ENCODE measurements at places on chromosomes 6 and 20.

- no peak for DNase-seq
Observed at GRCh38 chr20:19025430-19026120, 186.9 kb upstream of the SLC24A3 start.

GRCh38 chr6:74117113-74117512 lies 421.1 kb downstream of the CD109 start:
- no peak for DNase-seq

GRCh38 chr6:17450832-17451231 lies 57.4 kb downstream of the CAP2 start:
- no peak for DNase-seq

- DNase-seq: no peak
Observed at GRCh38 chr6:39037082-39037508, 11.5 kb upstream of the GLP1R start.

DNA sequence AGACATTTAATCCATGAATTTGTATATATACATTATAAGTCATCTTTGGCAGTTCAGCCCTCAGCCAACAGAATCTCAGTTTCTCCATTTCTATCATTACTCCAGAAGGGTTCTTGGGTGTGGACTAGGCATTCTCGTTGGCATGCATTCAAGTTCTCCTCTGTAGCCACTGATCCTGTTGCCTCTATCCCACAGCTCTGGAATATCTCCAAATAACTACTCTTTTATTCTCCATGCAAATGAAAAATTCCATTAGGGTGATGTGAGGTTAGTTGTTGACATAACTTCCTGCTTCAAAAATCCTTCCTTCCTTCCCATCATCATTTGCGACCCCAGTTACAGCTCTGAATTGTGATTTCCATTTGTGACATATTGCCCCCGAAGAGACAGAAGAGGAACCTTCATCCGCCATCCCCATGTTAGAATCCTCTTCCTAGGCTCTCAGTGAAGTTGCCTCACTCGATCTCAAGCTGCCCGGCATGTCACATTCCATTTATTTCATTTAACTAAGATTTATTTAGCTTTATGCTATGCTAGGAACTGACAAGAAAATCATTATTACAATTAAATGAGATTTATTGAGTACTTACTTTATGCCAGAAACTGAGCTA lies 93.7 kb upstream of the EDN1 start:
- DNase-seq: peak; percentile 84

- peak; percentile 85 for DNase-seq
Observed at GRCh38 chr6:135537741-135538301, 40.3 kb upstream of the AHI1 start.

GRCh38 chr20:62507323-62507722 lies 31.5 kb upstream of the GATA5 start:
- DNase-seq: no peak

DNA sequence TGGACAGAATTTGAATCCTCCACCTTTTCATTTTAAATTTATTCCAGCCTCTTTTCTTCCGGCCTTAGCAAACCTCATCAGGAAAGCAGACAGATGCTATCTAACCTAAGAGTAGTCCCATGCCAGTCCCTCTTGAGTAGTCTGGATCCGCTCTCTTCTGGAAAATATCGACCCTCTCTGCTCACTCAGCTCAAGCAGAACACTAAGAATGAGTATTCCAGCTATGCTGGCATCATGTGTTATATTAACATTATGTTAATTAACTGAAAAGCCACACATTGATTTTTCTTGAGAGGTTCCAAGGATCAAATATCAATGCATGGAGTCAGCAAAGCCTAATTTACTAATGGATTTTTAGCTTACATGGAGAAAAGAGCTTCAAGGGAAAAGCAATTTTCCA lies 161.4 kb downstream of the ID4 start:
- no peak for DNase-seq

GRCh38 chr20:19000078-19000477 lies 186.5 kb downstream of the SCP2D1 start:
- DNase-seq: no peak

DNA sequence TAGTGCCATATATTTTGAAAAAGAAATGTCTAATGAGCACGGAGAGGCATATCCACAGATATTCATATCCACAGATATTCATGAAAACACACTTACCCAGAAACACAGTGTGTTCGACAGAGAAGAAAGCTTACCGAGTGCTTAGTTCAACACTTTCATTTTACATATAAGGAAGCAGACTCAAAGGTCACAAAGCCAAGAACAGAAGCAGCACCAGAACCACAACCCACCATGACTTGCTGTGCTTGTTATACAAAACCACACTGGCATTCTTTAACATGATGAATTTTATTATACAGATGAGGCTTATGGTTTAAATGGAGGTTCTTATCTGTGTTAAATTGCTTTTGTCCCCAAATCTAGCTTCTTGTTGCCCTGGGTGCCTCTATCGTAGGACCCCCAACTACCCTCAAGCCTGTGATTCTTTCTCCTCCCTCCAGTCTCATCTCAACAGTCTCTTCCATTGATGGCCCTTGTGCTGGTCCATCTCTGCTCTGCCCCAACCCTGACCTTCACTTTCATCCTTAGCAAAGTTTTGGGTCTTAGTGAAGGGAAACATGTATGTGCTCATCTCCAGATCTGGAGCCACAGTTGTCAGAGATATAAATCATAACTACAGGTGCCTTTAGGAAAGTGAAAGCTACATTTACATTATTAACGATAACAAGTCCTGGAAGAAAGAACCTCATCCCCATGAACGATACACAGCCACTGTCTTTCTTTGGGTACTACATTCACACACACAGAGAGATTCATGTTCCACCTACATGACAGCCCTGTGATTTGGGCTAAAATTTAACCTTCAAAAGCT lies 40.0 kb downstream of the SF3B5 start:
- DNase-seq: no peak

- DNase-seq: no peak
Observed at GRCh38 chr20:58718729-58719128, 26.1 kb downstream of the NPEPL1 start.

GRCh38 chr20:59217794-59218280 lies 54.2 kb downstream of the ZNF831 start:
- DNase-seq: no peak

GRCh38 chr6:169890901-169891300 lies 139.5 kb downstream of the ERMARD start:
- DNase-seq: no peak

DNA sequence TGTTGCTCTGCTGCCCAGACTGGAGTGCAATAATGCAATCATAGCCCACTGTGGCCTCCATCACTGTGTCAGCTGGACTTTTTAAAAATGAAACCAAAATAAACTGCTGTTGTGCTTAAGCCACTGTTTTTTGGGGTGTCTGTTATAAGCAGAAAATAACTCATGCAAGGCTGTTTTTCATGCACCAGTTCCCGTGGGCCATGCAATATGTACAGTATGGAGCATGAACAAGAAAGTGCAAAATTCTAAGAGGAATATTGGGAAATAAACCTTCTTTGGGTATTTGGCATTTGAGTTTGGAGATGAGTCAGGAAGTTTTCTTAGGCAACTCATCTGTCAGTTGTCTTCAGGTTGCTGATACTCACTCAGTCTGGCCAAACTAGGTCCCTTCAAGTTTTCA lies 14.9 kb upstream of the ZFAND3 start:
- DNase-seq: no peak

GRCh38 chr20:5469111-5469510 lies 152.4 kb upstream of the PROKR2 start:
- no peak for DNase-seq

GRCh38 chr6:158560836-158561320 lies 987 bp downstream of the TMEM181 start:
- DNase-seq: peak; percentile 41

- no peak for DNase-seq
Observed at GRCh38 chr20:33999025-33999649, 5.4 kb downstream of the RALY start.

GRCh38 chr6:121901432-121901831 lies 466.0 kb downstream of the GJA1 start:
- no peak for DNase-seq

- DNase-seq: no peak
Observed at GRCh38 chr6:43493833-43494232, 16.3 kb downstream of the LRRC73 start.

- no peak for DNase-seq
Observed at GRCh38 chr6:29964518-29964886, 22.2 kb downstream of the HLA-A start.

DNA sequence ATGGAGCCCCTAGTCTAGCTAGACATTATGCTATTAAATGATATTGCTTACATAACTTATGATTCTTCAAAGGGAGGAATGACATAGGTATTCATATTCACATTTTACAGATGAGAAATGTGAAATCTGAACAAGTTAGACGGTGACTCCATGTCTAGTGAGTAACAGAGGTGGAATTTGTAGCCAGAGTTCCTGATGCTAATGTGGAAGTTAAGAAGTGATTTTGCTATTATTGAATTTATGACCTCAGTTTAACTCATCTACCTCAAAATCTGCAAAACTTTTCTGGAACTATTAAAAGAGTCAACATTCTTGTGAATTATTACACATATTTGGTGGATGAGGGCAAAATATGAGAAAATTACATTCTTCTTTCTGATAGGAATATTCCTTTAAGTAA lies 347.6 kb upstream of the MMS22L start:
- DNase-seq: peak; percentile 6

- DNase-seq: no peak
Observed at GRCh38 chr20:44181611-44182010, 5.4 kb downstream of the JPH2 start.

DNA sequence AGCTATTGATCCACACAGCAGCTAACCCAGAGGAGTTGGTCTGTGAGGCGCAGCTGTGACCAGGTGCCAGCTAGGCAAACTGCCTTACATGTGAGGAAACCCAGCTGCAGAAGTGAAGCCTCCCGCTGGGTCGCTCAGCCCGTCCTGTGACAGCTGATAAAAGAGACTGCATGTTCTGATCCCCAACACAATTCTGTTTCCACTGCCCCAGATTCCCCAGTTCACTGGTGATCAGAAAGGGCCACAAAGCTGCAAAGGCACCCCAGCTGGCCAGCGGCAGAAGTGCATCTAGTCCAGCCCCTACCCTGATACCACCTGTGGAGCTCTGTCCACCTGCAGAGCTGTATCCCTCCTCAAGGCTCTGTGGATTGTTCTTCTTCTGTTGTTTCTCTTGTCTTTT lies 64.5 kb downstream of the CTNNBL1 start:
- no peak for DNase-seq

GRCh38 chr20:49297605-49298530 lies 20.0 kb upstream of the ZNFX1 start:
- no peak for DNase-seq

- no peak for DNase-seq
Observed at GRCh38 chr20:20736303-20736702, 23.9 kb upstream of the RALGAPA2 start.

DNA sequence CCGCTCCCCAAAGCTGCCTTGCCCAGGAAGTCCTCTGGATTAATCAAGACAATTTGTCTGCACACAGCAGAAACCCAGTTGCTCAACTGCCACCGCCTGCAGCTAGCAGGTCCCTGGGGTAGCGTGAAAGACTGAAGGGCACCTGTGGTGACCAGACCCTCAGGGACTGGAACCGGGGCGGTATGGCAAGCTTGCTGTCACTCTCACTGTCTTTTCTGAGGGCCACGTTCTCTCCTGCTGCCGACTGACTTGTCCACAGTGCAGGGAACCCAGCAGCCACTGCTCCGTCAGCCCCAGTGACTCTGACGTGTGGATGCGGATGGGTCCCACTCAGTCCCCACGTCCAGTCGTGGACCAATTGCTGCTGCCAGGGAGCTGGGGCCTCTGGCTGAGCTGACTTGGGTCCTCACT lies 72.8 kb upstream of the PMEPA1 start:
- DNase-seq: no peak

GRCh38 chr6:93964926-93965325 lies 545.6 kb upstream of the EPHA7 start:
- no peak for DNase-seq

- no peak for DNase-seq
Observed at GRCh38 chr6:117521791-117522502, 39.5 kb downstream of the DCBLD1 start.

DNA sequence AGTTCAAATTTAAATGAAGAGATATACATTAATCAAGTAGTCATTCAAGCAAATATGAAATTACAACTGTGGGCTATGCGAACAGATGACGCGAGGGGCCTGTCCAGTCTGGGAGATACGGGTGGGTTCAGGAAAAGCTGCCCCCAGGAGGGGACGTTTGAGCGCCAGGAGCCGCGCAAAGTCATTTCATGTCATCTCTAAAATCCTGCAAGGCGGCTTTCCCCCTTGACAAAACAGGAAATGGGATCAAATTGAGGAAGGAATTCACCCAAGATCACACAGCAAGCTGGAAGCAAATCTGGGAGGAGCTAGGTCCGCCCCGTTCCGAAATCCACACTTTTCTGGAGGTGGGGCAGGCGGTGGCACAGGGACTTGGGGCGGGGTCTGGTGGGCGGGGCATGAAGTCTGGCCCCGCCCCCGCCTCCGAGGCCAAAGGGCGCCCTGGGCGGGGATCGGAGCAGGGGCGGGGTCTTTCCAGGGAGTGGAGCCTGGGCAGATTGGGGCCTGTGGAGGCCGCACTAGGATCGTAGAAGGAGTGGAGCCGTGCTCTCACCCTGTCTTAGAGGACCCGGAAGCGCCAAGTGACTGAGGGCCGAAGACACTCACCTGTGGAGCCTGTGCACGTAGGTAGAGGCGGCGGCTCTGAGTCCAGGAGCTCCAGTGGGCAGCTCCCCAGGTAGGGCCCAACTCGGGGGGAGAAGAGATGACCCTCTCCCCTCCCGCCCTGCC lies at the start of gene LPIN3:
Gene LPIN3 (plus strand): TSS at position 495 of the 729 bp plus-strand sequence. CDS start 4,983 bp downstream, outside the sequence.
- peak; percentile 92 for DNase-seq

DNA sequence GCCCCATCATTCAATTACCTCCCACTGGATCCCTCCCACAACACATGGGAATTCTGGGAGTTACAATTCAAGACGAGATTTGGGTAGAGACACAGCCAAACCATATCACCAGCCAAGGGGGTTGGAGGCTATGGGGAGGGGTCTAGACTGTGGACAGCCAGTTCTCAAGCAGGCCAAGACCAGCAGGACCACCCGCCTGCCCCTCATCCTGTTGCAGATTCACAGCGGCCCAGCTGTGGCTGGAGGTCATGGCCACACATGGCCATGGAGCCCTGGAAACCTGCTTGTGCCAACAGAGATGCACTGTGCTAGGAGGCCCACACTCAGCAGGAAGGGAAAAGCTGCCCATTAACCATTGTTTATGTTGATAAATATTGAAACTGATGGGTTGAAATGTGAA lies 240.5 kb downstream of the TTLL2 start:
- no peak for DNase-seq

- no peak for DNase-seq
Observed at GRCh38 chr6:163001330-163001729, 273.6 kb downstream of the PACRG start.

DNA sequence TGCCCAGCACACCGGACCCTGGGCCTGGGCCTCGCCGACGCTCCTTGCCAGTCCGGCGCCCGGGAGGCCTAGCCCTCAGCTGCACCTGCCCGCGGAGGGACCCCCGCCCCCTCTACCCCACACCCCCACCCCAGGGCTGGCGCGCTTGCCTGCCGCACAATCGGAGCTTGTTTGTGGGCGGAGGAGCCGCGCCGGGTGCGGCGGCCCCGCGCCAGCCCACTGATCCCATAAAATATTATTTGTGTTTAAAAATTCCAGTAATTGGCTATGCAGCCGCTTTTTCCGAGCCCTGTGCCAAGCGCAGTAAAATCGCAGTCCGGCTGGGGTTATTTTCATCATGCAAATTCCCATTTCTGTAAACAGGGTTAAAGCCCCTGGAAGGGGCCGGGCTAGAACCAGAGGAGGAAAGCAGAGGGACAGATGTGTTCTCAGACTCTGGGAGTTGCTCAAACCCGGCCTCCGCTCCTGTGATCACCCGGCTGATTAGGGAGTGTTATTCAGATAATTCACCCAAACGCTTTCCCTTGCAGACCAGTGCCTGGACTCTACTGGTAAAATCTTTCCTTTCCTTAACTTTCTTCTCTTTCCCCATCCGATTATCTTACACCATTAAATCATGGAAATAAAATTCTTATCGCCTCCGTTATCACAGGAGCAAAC lies 93.1 kb downstream of the NCR2 start:
- DNase-seq: peak; percentile 18
